ENCODE measurements at places on chromosomes 12 and 14.

GRCh38 chr12:24797901-24798300, 151.0 kb downstream of the BCAT1 start:
- no peak for DNase-seq

- no peak for DNase-seq
Measured at GRCh38 chr14:62882967-62883366, 162.3 kb downstream of the KCNH5 start.

DNA sequence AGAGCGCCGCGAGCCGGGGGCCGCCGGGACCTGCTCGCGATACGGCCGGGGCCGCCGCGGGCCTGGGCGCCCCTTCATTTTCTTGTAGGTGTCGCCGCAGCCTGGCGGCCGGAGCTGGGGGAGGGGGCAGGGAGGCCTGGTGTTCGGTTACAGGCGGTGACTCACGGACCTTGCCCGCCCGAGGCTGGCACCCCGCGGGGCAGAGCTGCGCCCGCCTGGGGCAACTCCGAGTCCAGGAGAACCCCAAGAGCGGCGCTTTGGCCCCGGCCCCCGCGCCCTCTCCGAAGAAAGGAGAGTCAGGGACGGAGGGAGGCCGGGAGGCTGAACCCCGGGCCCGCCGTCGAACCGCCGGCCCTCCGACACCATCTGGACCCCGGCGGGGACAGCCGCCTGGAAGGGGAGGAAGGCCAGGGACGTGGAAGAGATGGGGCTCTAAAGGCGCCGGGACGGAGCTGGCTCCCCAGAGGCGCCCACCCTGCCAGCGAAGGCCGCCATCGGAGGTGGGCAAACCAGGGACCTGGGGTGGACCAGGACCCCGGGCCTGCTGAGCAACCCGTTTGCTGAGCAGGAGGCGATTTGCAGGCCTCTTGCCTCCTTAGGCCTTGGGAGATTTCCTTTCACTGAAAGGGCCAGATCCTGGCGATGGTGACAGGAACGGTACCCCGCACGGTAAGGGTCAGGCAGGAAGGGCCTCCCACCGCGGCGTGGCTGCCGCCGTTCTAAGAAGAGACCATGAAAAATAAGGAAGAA, 843 bp upstream of the NUAK1 start:
- no peak for DNase-seq

DNA sequence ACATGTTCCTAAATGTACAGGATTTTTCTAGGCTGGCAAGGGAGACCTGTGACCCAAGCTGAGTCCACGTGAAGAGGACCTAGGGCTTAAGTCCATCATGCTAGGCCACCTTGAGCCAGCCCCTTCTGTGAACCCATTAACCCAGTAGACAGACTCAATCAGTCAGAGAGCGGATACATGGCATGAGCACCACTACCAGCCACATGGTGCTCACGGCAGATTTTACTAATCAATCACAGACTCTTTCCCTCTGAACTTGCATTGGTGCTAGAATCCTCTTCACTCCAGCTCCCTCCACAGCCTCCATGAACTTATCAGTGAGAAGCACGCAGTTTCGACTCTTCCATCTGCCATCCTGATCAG, 9.0 kb downstream of the PHETA1 start:
- DNase-seq, result no peak

- no peak for DNase-seq
Measured at GRCh38 chr12:93442411-93443340, 929 bp upstream of the UBE2N start.

DNA sequence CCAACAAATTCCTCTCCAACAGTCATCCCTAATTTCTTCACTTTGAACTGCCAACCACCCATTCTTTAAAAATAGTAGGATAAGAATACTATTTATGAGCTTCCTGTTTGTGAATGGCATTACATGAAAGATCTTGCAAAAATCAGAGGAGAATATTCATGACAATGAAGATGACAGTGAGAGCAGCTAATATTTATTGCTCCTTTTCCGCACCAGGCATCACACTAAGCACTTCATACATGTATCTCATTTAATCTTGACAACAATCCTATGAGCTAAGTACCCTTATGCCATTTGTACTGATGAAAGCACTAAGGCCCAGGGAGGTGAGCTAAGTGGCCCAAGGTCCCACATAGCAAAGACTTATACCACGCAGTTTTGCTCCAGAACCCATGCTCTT, 37.3 kb upstream of the CAPRIN2 start:
- DNase-seq, result no peak

Data from activated CD4-positive, alpha-beta T cell treated with anti-CD3 and anti-CD28 coated beads, Interleukin-2, amount 50 U/mL, for 24 hours (primary cell).